ENCODE measurements at places on chromosomes 4 and X. TPM values are rescaled to one million over a fixed set of nuclear protein-coding genes. Genes with fewer than 3 reads are reported as not detected.

- no peak for DNase-seq
These were observed 299.2 kb downstream of the UNC5C start for GRCh38 chr4:95249426-95250021.

DNA sequence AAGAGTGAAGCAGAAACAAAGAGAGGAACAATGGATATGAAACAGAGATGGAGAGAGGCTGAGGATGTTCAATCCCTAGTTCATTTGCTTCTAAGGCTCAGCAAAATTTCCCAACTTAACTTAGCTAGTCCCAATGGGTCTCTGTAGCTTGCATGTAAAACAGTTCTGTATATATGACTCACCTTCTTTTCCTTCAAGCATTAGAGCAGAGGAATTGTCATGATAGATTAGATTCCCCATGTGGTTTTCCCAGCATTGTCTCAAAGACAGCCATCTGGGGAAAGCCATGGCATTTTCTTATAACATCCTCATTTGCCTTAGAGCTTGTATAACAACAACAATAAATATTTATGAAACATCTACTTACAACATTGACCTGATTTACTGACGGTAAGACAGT, 93.9 kb upstream of the GATB start:
- DNase-seq = no peak

DNA sequence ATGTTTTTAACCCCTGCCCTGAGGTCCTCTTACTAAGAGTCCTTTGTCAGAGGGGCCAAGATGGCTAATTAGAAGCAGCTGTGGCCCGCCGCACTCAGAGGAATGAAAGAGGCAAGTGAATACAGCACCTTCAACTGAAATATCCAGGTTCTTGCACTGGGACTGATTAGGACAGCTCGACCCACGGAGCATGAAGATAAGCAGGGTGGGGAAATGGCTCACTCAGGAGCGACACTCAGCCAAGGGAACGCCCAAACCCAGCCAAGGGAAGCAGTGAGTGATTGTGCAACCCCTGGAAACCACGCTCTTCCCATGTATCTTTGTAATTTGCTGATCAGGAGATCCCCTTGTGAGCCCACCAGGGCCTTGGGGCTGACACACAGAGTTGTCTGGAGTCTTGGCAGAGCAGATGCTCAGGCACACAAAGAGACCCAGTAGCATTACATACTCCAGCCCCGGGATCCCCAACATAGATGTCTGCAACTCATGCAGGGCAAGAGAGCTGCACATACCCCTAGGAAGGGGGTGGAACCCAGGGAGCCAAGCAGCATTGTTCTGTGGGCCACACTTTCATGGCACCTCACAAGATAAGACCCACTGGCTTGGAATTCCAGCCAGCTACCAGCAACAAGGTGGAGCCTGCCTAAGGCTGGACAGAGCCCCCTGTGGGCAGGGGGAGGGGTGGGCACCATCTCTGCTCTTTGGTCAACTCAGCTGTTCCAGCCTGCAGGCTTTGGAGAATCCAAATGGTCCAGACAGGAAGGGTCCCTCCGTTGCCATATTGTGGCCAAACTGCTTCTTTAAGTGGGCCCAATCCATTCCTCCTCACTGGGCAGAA, 23.3 kb downstream of the F8A3 start:
- no peak for DNase-seq

- DNase-seq = no peak
These were observed 390.6 kb downstream of the GPM6A start for GRCh38 chr4:175421506-175421905.

GRCh38 chr4:105374071-105374470, 99.8 kb downstream of the PPA2 start:
- no peak for DNase-seq

DNA sequence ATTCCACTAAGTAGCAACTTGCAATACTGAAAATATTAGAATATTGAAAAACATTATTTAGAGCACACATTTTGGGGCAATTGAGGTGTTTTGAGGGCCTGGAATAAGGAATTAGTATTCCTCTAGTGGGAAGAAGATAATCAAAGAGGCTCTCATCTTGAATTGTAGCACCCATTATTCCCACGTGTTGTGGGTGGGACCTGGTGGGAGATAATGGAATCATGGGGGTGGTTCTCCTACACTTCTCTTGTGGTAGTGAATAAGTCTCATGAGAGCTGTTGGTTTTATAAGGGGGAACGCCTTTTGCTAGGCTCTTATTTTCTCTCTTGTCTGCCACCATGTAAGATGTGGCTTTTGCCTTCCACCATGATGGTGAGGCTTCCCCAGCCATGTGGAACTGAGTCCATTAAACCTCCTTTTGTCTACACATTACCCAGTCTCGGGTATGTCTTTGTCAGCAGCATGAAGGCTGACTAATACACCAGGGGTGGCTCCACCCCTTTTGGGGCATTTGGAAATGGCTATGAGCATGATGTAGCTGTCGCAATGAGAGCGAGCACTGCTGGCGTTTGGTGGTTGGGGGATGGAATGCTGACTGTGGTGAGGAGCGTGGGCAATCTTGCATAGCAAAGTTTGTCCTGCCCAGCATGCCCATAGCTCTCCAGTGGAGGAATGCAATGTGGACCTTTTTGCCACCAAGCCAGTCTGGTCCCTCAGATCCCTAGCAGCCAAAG, 308.2 kb downstream of the FRMPD4 start:
- no peak for DNase-seq

GRCh38 chr4:114226968-114227760, 247.7 kb upstream of the ARSJ start:
- DNase-seq = no peak

DNA sequence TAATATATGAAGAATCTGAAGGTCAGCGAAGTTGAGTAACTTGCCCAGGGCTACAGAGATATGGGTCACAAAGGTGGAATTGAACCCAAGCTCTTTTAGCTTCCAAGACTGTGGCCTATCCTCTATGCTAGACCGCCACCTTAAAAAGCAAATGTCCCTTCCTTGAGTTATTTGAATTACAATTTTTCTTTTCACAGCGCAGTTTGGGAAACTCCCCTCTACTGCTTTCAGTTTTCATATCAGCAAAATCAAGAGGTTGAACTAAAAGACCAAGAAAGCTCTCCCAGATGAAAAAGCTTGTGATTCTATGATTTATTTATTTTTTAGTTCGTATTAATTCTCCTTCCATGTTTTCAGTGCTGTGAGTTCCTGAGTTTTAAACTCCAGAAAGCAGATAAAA, 174.5 kb upstream of the C1QTNF7 start:
- no peak for DNase-seq

DNA sequence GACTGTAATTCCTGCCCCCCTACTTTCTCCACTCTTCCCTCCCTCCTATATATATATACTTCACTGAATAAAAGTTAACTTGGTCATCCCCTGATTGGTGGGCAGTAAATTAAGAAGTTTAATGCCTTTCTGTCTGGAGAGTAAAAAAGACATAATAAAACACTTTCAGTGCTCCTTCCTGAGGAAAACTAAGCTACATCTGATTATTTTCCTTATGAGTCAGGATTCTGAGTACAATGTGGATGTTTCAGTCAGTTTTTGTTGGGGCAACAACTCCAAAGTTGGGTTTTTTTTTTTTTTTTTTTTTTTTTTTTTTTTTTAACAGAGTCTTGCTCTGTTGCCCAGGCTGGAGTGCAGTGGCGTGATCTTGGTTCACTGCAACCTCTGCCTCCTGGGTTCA, 22.0 kb upstream of the SUPT20HL2 start:
- no peak for DNase-seq

DNA sequence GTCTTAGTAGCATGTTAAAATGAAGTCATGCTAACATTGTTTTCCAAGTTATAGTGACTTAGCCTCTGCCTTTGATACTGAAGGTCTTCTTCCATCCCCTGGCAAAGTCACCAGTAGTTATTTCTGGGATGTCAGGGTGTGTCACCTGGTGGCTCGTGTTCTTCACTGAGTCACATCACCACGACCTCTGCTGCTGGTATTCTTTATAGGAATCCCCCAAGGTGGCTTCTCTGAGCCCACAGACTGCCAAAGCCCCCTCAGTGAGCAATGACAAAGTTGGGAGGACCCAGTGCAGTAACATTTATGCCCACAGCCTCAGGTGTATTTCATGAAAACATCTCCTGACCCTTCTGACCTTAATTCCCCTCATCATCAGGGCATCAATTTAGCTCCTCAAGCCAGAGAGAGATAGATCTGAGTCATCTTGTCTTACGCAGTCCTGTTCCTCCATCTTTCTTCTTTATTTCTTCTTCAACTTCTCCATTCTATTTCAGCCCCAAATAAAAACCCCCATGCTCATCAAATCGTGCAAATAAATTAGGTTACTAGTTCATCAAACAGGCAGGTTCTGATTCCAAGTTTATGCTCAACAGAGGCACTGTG, 29.3 kb upstream of the GPRIN3 start:
- DNase-seq = no peak

GRCh38 chrX:138856881-138857604, 145.5 kb upstream of the FGF13 start:
- no peak for DNase-seq

DNA sequence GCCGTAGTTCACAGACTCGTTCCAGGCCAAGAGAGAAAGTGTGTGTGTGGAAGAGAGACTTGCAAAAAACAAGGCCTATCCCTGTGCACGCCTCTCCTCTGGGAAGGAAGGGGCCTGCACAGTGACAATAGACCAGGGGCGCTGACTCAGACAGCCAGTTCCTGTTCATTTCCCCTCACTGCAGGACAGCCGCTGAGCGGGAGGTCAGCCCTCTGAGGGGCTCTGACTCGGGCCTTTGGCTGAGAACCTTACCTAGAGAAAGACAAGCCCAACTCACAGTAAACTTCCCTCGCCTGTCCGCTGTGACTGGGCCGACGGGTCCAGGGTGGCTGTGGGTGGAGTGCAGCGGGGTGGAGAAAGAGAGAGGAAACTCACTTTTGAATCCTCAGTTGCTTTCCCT, 52.1 kb downstream of the RTL5 start:
- no peak for DNase-seq

GRCh38 chr4:112451104-112451503, 64.9 kb downstream of the NEUROG2 start:
- DNase-seq = no peak

DNA sequence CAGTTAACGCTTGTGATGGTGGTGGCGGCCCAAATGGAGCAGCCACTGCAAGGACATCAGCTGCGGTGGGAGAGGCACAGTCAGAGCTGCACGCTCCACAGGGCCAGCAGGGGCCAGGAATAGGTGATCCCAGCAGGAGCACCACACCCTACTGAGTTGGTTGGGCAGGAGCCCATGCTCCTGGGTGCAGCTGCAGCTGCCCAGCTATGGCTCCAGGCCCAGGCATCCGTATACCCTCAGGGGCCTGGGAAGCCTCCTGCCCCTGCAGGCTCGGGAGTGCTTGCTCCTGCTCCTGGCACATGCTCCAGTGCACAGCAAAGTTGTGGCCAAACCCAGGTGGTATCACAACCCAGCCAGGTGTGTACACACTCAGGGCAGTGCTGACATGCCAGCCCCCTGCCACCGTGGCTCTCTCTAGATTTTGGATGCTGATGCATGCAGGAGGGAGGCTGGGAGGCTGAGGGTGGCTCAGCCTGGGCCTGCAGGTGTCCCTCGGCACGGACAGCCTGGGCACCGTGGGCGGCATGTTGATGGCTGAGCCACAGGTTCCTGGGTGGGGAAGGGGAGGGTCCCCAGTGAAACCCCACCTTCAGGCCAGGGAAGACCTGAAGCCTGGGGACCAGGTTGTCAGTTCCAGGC, 150.2 kb downstream of the CXXC4 start:
- DNase-seq = no peak

The MND1 gene
- 0.27 TPM for total RNA-seq

The MSX1 gene
- total RNA-seq = not detected

The PNMA6A gene
- total RNA-seq = 0.38 TPM

The LSM6 gene
- total RNA-seq = 57.4 TPM

The ZXDA gene
- 9.8 TPM for total RNA-seq
